ENCODE measurements at places on chromosomes 13 and 19. TPM values are rescaled to one million over a fixed set of nuclear protein-coding genes. Genes with fewer than 3 reads are reported as not detected.

DNA sequence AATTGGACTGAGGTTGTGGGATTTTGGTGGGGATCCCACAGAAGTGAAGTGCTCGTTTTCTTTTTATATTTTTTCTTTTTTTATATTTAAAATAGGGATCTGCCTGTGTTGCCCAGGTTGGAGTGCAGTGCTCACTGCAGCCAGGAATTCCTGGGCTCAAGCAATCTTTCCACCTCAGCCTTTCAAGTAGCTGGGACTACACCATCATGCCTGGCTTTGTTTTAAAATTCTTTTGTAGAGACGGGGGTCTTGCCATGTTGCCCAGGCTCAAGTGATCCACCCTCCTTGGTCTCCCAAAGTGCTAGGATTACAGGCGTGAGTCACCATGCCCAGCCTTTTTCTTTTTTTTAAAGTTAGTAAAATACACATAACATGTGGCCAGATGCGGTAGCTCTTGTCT is 20.6 kb downstream of the CRTC1 start:
- no peak overlapping the region for H3K27ac ChIP-seq
- no peak for DNase-seq
- H3K36me3 ChIP-seq: no peaks in the 10 kb centered on the region
- peaks cover 5% of the 10 kb centered on the region for H3K4me1 ChIP-seq

The ZNF229 gene
- 1.3 TPM for total RNA-seq

The HSPB6 gene
- total RNA-seq: 81.9 TPM

The PSMD8 gene
- 203 TPM for total RNA-seq

DNA sequence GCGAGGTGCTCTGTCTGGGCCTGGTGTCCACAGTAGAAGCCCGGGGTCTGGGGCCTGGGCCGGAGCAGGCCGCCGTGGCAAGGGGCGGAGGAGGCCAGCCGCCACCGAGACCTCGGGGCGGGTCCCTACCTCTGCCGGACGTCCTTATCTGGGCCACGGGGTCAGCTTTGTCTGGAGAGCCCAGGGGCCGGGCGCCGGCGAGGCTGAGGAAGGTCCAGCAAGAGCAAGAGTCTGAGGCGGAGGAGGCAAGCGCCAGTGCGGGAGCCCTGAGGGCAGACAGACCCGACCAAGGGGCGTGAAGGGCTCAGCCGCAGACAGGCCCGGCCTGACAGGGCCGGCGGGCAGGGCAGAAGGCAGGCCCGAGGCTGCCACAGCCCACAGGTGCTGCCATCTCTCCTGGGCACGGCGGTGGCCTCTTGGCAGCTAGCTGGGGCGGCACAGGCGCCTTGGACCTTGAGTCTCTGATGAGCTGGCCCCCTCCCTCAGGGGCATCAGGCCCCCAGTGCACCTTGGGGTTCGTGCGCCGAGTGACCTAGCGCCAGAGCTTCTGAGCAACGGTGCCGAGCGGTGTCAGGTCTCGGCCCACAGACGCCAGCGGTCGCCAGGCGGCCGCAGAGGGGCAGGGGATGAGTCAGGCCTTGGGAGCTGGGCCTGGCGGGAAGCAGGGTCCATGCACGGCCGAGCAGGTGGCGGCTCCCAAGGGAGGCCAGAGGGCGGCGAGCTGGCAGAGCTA is 19.1 kb upstream of the AKAP8 start:
- no peak overlapping the region for H3K4me3 ChIP-seq
- no peak overlapping the region for H3K27ac ChIP-seq
- H3K4me1 ChIP-seq: no peaks in the 10 kb centered on the region

GRCh38 chr13:36673838-36674326 is at the start of gene SERTM1:
TSS of gene SERTM1 (plus strand) at chr13:36674020. CDS start at chr13:36695079, 21,059 bp downstream.
- H3K27ac ChIP-seq: no peak within 1 kb of the TSS
- H3K27me3 ChIP-seq: peaks cover 33% of the 10 kb centered on the region
- no peaks in the 10 kb centered on the region for H3K36me3 ChIP-seq
- no peak for DNase-seq

- no peaks in the 10 kb centered on the region for H3K36me3 ChIP-seq
- H3K27ac ChIP-seq: no peak overlapping the region
- no peak for DNase-seq
- H3K4me3 ChIP-seq: no peak overlapping the region
Measured at GRCh38 chr13:79212064-79212619, 193.9 kb downstream of the RBM26 start.

The ZNF700 gene
- 22.3 TPM for total RNA-seq

The ZNF829 gene
- 8.9 TPM for total RNA-seq
